Fibroblast of villous mesenchyme (primary cell): ENCODE measurements at places on chromosomes 16 and 17. TPM values are rescaled to one million over a fixed set of nuclear protein-coding genes. Genes with fewer than 3 reads are reported as not detected.

- no peak for DNase-seq
Measured at GRCh38 chr17:50353600-50354195, 7.8 kb downstream of the XYLT2 start.

- DNase-seq, result no peak
Measured at GRCh38 chr16:51592001-51592501, 441.0 kb upstream of the SALL1 start.

GRCh38 chr17:76376318-76377133 lies 7.9 kb upstream of the SPHK1 start:
- no peak for DNase-seq

DNA sequence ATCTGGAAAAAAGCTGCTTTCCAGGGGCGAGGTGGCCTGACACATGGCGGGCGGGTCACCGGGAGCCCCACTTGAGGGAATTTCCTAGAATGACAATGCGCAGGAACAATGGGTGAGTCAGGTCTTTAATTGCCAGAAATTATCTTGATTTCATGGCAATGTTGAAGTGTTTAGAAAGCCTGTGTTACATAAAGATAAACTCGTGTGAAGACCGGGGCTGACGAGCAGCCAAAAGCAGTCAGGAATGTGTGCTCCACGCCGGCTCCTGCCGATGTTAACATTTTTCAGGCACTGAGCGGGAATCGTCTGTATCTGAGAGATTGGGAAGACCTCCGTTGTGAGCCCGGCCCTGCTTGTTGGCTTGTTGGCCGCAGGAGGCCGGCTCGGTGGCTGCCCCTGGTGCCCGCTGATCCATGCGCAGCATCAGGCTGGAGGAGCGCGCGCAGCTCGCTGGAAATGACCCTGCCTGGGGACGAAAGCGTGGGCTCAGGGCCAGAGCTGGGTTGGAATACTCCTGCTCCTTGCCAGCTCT lies 353.1 kb downstream of the FOXL1 start:
- peak; percentile 89 for DNase-seq

DNA sequence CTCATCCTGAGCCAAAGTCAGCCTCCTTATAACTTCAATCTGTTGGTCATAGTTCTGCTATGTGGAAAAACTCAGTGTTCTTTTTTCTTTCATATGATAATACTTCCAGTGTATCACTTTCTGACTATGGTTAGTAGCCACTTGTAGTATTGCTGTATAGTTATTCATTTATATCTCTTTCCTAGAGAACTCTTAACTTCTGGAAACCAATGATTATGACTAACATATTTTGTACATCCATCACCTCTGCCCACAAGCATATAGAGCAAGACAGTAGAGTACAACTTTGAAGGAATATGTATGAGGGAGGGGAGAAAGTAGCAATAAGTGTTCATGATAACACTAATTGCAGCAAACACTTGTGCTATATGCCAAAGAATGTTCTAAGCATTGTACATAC lies 38.6 kb downstream of the COX10 start:
- no peak for DNase-seq

GRCh38 chr17:79702034-79702433 lies 28.7 kb upstream of the ENPP7 start:
- no peak for DNase-seq

GRCh38 chr17:63335831-63336230 lies 110.3 kb downstream of the CYB561 start:
- peak; percentile 18 for DNase-seq

DNA sequence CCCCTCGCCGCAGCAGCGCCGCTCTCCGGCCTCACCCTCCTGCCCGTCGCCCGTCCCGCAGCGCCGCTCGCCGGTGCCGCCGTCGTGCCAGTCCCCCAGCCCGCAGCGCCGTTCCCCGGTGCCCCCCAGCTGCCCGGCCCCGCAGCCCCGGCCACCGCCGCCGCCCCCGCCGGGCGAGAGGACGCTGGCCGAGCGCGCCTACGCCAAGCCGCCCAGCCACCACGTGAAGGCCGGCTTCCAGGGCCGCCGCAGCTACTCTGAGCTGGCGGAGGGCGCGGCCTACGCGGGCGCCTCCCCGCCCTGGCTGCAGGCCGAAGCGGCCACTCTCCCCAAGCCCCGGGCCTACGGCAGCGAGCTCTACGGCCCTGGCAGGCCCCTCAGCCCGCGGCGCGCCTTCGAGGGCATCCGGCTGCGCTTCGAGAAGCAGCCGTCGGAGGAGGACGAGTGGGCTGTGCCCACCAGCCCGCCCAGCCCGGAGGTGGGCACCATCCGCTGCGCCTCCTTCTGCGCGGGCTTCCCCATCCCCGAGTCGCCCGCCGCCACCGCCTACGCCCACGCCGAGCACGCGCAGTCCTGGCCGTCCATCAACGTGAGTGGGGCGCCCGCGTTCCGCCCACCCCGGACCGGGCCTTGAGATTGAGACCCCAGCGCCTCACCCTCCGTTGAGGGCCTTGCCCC lies 15.0 kb downstream of the TBKBP1 start:
- DNase-seq, result peak; percentile 25

DNA sequence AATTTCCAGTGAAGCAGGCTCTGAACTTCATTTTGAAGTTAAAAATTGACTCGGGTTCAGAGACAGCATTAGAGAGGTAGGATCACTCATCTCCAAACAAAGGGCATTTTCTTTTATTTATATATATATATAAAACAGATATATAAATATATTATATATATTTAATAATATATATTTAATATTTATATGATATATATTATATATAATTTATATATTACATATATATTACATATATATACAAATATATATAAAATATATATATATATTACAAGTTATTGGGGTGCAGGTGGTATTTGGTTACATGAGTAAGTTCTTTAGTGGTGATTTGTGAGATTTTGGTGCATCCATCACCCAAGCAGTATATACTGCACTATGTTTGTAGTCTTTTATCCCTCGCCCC lies 320.8 kb downstream of the MAP2K6 start:
- no peak for DNase-seq

DNA sequence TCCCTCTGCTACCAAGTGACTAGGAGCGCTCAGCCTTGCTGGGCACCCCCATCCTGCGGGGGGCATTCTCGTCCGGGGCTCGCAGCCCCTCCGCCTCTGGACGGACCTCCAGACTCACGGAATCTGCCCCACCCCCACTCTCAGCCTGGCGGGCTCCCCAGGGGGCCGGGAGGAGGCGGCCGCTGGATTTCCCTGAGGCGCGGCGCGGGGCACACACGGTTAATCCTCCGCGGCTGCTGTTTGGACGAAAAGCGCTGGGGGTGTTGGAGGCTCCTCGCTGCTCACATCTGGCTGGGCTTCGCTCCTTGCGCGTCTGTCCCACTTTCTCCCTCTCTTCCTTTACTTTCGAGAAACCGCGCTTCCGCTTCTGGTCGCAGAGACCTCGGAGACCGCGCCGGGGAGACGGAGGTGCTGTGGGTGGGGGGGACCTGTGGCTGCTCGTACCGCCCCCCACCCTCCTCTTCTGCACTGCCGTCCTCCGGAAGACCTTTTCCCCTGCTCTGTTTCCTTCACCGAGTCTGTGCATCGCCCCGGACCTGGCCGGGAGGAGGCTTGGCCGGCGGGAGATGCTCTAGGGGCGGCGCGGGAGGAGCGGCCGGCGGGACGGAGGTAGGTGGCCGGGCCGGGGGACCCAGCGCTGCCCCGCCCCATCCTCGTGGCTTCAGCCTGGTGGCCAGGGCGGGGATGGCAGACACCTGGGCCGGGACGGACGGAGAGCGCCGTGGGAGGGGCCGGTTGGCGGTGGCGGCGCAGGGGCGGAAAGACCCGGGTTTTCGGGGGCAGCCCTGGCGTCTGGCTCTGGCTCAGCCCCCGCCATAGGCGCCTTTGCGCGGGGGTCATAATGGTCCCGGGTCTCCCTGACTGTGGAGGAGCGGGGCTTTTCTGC lies at the start of gene C1QTNF1:
C1QTNF1 (plus strand) TSS at position 284 of the 886 bp plus-strand sequence. CDS start 19,800 bp downstream, outside the sequence.
- DNase-seq, result peak; percentile 64

DNA sequence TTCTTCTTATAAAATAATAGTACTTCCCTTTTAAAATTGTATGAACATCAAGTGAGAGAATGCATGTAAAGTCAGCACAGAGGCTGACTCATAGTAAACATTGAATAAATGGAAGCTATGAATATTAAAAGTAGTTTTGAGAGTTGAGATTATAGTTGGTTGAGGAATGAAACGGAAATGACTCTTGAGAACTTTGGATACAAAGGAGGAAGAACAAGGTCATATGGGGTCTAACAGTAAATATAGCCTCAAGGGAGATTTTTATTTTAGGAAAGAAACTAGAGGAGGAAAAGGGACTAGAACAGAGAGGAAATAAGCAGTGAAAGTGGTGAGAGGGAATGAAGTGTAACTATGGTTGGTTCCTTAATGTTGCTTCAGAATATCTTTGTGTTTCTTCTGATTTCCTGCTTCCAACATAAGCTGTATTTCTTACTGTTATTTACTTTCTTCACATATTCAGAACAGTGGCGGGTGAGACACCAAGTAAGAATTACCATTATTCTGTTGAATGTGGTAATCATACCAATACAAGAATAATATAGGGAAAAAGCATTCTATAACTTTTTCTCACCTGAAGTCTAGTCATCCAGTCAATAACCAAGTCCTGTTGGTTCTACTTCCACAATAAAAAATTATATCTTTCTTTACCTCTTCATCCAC lies 165.1 kb downstream of the CHD9 start:
- DNase-seq, result peak; percentile 30

DNA sequence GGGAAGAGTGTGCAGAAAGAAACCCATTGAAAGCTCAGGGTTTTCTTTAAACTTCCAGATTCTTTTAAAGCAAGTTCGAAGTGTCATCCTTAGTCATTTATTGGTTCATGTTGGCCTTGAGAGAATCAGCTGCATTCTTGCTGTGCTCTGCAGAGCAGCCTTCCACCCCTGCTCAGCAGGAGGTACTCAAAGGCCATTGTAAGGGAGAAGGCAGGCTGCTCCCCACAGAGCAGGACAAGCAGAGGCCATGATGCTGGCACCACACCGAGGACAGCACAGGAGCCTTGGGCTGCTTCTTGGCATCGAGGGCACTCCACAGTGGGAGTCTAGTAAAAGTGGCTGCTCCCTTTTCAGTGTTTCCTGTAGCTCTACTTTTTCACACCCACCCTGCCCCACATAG lies 29.6 kb downstream of the NMT1 start:
- DNase-seq, result no peak

- no peak for DNase-seq
Measured at GRCh38 chr16:26220894-26221293, 529.1 kb downstream of the HS3ST4 start.

DNA sequence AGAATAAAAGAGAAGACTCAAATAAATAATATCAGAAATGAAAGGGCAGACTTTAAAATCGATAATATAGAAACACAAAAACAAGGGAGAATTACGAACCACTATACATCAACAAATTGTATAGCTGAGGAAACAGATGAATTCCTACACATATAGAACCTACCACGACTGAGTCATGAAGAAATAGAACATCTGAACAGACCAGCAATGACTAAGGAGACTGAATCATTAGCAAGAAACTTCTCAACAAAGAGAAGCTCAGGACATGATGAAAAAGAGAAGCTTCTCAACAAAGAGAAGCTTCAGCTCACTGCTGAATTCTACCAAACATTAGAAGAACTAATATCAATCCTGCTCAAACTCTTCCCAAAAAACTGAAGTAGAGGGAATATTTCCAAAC lies 255.9 kb downstream of the CEP112 start:
- DNase-seq, result no peak

ADORA2B gene
- 14.8 and 50.5 TPM in 2 replicates for total RNA-seq

KIFC3 gene
- total RNA-seq, result 72.5 and 88.6 TPM in 2 replicates

MTMR4 gene
- 39.6 and 44.9 TPM in 2 replicates for total RNA-seq

ITGAD gene
- not detected in 2 replicates for total RNA-seq

NPW gene
- total RNA-seq, result 0.32 and 1.3 TPM in 2 replicates

GAS2L2 gene
- not detected in 2 replicates for total RNA-seq
